ENCODE measurements at places on chromosomes 2 and 18.

DNA sequence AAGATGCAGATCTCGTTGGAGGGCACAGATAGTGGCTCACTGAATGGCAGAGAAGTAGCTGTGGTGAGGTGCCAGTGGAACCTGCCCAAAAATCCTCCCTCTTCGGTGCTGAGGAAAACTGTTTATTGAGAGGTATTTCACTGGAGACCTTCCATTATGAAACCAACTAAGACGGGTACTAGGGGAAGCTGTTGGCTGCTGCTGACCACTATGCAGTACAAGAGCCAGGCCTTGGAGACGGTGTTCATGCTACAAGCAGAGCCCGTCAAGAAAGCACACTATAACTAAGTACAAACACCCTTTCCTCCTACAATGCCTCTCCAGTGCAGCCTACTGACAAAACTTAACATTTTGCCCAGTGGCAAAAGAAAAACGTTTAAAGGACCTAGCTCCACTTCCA, 4.6 kb downstream of the ARL5A start:
- DNase-seq: no peak

DNA sequence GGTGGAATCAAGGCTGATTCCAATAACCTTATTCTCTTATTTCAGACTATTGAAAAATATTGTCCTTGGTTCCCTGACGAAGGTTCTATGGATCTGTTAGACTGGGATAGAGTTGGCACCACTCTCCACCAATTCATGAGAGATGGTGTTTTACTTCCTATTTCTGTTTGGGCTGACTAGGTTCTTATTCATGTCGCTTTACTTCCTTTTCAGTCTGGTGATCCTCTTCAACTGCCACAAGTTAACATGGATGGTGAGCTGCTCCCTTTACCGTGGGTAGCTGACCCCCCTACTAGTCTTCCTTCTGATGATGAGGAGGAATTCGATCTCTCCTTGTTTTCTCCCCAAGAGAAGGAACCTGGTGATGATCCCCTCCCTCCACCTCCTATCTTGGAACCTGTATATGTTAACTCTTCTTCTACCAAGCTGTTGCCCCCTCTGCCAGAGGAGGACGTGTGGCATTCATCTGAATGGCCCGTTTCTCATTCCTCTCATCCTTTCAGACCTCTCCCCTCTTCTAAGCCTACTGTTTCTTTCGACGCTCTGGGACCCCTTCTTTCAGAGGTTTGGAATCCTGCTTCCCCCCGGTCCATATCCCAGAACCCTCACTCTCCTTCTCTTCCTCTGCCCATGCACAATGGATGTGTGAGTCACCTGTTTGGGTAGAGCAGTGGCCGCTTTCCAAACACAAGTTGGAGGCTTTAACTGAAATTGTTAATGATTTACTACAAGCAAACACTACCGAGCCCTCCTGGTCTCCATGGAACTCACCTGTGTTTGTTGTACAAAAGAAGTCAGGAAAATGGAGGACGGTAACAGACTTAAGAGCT, 13.5 kb upstream of the CNOT11 start:
- DNase-seq: no peak

- peak; percentile 48 for DNase-seq
These were observed 42.5 kb downstream of the MYO7B start for GRCh38 chr2:127577973-127578372.

DNA sequence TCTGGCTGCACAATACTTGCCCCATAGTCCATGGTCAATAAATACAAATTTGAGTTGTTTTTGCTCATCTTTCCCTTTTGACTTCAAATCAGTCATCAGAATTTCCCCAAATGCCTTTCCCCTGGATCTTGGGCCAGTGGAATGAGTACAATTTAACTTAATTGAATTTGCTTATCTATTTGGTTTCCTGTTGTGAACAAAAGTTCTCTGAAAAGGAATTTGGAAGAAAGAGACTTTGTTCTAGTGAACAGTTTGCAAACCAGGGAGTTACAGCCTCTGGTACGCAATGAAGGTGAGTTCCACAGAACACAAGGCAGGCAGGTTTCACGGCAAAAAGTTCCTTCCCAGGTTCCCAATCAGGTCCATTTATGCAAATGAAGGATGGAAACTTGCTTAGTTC, 1.2 kb upstream of the UGT1A1 start:
- no peak for DNase-seq

GRCh38 chr2:72008608-72009007, 139.1 kb downstream of the CYP26B1 start:
- DNase-seq: no peak

GRCh38 chr2:30491225-30491624, 44.2 kb downstream of the LCLAT1 start:
- DNase-seq: no peak

- DNase-seq: no peak
These were observed 49.3 kb downstream of the SP110 start for GRCh38 chr2:230170532-230170931.

DNA sequence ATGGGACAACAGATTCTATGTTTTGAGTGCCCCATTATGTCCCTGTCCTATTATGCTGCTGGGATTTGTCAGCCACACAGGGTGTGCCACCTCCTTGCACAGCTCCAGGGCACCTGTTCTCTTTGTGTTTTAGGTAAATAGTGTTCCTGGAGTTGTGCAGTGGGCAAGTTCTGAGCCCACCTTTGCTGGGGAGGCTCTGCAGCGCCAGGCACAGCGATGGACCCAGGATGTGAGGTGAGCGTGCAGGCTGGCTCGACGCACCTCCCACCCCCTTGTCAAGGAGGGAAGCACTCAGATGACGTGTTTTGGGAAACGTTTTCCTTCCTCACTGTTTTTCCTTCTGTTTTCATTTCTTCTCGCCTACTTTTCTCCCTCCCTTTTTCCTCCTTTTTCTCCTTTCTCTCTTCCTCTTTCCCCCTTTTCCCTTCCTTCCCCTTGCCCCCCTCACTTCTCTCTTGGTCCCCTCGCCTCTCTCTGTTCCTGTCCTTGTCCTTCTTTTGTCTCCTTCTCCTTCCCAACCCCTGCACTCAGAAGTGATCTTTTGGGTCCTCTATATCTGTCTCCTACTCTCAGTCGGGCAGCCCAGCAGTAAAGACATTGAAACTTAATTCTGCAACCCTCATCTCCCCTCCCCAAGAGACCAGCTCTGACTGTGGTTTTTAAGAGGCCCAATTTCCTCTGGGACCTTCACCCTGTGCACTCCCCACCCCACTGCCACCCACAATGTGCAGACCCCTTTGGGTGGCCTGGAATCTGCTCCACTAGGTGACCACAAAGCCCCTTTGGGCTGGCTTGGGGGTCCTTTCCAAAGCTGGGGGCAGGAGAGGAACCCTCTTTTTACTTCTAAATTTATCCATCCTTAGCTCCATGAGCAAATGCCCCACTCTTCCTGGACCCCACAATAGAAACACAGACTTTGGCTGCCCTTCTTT, 104.0 kb downstream of the MCFD2 start:
- no peak for DNase-seq

DNA sequence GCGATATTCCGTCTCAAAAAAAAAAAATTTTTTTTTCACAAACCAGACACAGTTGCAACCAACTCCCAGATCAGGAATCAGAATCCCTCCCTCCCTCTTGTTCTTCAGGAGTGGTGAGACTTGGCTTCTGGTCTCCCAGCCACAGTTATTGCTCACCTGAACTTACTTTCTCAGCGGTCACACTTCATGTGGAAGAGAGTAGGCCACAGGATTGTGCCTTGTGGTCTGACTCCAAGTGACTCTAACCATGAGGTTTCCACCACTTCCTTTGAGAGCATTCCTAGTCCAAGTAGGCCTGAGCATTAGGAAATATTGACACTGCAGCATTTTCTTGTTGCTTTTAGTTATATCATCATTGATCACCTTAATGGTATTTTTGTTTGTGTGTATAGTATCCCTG, 12.1 kb downstream of the FMNL2 start:
- no peak for DNase-seq

GRCh38 chr2:173812321-173812720, 152.9 kb downstream of the SP3 start:
- DNase-seq: no peak

- no peak for DNase-seq
These were observed 14.6 kb upstream of the NT5DC4 start for GRCh38 chr2:112706170-112706664.

GRCh38 chr2:134142903-134143302, 111.0 kb upstream of the MGAT5 start:
- DNase-seq: no peak

DNA sequence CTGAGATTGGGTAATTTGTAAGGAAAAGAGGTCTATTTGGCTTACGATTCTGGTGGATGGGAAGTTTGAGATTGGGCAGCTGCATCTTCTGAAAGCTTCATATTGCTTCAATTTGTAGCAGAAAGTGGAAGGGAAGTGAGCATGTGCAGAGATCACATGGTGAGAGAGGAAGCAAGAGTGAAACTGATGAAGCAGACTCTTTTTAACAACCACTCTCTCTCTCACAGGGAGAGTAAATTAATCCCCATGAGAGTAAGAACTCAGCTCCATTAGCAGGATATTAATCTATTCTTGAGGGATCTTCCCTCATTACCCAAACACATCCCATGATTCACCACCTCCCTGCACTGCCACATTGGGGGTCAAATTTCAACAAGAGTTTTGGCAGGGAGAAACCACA, 298.5 kb upstream of the CELF4 start:
- DNase-seq: no peak

GRCh38 chr2:98444436-98445176, at the start of gene INPP4A:
Gene INPP4A, plus strand, starts transcription at chr2:98444858. Its CDS starts 75,191 bp downstream, at chr2:98520049.
- peak; percentile 79 for DNase-seq

DNA sequence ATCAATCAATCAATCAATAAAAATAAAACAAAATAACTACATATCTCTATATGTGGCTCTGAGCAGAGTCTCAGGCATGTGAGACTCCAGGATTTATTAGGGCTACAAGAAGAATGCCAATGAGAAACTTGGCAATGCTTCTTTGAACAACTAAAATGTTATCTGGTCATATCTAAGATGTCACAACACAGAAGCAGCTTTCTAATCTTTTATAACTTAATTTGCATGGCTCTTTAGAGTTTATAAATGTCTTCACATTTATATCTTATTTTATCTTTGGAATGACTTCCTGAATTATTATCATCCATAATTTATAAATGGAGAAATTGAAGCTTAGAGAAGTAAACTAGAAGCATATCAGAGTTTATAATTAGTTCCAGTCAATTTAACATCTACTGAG, 14.9 kb upstream of the MAP4K3 start:
- no peak for DNase-seq

GRCh38 chr2:173881886-173882285, 83.3 kb downstream of the SP3 start:
- DNase-seq: no peak

DNA sequence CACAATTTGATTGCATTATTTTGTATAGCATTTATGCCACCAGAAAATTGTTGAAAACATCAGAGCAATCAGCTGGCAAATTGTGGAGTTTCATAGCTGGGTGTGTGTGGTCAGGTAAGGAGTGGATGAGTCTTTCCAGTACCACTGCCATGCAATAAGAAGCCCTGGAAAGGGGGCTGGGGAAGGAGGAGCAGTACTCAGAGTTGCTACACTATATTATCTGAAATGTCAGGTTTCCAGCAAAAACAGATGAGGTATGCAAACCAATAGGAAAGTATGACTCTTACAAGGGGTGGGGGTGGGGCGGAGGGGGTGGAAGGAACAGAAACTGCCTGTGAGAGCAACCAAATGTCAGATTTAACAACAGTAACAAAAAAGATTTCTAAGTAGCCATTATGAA, 112.2 kb downstream of the SOS1 start:
- no peak for DNase-seq

DNA sequence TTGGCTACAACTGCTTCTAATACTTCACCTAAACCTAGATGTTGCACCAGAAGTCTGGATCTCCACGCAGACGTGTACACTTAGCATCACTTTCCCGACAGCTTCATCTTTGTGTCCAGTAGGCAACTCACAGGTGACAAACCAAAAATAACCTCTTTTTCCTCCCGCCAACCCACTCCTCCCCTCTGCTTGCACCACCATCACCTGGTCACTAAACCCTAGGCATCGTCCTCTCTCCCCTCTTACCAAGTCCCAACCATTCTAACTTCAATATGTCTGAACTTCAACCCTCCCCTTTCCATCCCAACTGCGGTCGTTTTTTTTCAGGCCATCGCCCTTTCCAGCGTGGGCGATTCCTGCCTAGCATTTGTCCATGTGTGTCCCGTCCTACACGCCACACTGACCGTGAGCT, 413 bp upstream of the CHMP3 start:
- no peak for DNase-seq

- DNase-seq: peak; percentile 37
These were observed 593 bp downstream of the ZNF514 start for GRCh38 chr2:95158891-95159619.

DNA sequence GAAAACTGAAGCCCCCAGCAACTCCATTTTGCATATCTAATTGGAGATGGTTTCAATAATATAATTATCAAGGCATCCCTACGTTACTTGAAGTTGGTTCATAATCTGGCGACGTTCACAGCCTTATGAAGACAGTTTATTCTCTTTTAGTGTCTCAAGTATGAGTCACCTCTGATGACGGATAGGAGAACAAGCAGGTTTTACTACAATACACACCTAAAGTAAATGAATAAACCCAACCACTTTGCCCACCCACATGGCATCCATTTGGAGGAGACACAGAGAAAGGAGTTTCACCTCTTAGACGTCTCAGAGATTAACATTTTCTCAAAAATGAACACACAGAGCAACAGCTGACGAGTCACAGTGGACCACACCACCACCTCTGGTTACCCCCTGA, 40.8 kb downstream of the BCL11A start:
- DNase-seq: no peak

- no peak for DNase-seq
These were observed 32.8 kb upstream of the MYO3B start for GRCh38 chr2:170145191-170145590.

DNA sequence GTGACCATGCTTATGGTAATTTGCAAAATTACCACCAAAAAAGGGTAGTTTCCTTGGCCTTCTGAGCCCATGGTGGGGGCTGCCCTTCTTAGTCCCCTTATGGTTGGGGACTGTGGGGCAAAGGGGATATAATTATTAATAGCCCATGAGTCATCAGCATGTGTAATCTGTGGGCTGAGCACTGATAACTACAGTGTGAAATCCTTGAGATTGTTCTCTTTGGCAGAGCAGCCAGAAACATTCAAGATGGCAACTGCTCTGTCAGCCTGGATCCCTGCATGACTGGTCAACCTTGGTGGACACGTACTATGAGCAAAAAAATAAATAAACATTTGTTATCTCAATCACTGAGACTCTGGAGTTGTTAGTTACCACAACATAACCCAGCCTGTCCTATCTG, 61.3 kb downstream of the MGAT4A start:
- no peak for DNase-seq

DNA sequence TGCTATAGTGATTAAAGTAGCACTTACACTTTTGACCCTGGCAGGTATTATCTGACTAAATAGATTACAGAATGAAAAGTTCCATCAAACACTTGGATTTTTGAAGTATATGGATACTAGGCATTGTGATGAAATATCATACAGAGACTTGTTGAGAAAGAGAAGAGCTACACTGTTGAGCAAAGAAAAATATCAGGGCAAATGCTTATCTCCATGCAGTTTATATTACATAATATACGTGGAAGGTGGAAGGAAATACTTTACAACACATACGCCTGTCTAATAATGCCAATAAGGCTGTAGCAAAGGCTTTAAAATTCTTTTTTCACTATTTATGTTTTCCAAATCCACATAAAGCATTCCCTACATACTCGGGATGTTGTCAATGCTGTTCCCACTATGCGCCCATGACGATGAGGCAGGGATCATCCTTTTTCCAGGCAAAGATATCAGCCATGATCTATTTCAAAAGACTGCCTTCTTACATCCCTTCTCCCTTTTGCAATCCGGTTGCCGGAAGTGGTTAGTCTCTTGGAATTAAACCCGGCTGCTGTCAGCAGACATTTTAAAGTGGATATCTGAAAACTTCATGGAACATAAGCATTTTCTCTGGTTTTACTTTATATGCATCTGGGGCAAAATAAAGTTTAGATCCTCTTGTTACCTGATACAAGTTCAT, 92.6 kb upstream of the ITGA4 start:
- DNase-seq: no peak
